ENCODE measurements at places on chromosomes 7 and 10.
A peak's percentile ranks its signal among the peaks of the same experiment; 100 is the strongest.

- DNase-seq, result no peak
Measured at GRCh38 chr7:148327379-148327778, 263.2 kb upstream of the C7orf33 start.

DNA sequence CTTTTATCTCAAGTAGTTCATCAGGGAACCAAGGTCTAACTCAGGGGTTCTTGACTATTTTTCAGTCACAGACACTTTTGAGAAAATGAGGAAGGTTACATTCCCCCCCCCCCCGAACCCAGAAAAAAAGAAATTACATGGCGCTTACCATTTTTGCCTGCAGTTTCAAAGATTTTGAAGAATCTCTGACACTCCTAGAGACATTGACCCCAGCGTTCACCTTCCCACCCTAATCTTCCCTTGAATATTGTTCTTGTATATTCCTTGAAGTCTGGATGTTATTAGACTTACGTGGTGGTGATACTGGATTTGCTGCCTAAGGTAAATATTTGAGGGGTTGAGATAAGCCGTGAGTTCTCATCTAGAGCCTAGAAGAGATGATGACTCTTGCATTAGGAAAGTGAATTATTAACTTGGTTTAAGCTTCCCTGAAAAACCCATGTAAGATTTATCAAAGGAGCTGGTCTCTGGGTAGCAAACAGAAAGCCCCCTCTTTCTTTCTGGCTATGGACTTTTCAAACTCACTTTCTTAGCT, 245.7 kb upstream of the FOXK1 start:
- no peak for DNase-seq

DNA sequence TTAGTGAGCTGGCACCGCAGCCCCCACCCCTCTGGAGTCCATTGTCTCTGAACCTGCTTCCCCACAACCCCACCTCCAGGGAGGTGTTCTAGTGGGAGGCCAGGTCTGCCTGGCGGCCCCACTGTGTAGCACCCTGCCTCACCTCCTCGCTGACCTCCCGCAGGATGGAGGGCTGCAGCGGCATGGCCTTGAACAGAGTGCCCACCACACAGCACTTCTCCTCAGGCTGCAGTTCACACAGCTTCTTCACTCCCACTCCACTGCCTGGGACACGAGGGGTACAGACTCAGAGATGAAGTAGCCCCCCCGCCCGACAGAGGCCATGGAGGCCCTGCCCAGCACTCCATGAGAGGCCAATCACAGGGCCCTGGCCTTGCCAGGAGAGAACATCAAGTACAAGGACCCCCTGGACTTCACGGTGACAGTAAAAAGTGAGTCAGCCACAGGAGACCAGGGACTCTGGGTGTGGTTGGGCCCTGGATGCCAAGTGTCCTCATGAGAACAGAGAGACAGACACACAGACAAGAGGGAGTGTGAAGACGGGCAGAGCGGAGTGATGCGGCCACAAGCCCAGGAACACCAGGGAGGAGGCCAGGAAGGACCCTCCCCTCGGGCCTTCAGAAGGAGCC, 5.4 kb downstream of the POLD2 start:
- no peak for DNase-seq

DNA sequence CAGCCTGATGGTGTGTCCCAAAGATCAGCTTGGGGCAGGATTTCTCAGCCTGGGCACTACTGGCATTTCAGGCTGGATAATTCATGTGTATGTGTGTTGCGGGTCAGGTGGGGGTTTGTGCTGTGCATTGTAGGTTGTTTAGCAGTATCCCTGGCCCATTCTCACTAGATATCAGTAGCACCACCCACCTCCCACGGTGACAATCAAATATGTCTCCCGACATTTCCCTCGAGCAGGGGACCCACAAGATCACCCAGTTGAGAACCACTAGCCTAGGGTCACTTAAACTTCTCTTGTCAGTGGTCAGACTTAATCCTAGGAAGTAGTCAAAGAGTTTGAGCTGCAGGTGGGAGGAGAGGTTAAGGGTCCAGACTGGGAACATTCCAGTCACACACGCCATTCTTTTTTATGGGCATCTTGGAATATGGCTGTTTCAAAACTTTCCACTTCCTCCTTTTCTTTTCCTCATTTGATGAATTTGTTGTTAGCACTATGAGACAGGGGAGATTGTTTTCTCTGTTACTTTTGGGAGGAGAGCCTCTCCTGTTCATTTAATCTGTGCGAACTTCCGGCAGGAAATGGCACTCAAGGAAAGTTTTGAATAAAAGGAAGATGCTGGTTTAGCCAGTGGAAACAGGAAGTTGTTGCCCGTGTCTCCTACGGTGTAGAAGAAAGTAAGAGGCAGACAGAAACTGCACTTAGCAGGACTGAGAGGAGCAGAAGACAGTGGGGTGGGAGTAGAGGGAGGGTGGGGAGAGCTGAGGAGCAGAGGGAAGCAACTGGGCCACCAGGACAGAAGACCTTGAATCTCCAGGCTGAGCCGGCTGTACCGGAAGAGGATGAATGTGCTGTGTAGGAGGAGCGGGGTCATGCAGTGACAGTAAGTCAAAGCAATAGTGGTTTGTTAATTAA, 17.6 kb upstream of the EXOC6 start:
- peak; percentile 5 for DNase-seq

DNA sequence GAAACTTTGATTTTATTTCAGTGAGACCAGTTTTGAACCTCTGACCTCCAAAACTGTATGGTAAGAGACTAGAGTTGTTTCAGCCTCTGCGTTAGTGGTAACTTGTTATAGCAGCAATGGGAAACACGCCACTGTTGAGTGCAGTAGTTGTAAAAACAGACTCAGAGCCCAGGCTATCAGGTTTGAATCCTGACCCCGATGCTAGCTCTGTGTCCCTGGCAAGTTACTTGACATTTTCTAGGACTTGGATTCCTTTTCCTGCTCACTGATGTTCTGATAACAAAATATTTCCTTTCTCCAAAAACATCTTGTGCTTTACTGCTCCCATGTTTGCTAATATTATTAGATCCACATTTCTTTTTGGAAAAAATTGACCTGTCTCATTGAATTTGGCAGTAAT, 131.0 kb downstream of the PLXDC2 start:
- no peak for DNase-seq

GRCh38 chr10:77828377-77828776, 98.2 kb downstream of the DLG5 start:
- no peak for DNase-seq
